MG63 (cell line): ENCODE measurements at places on chromosomes 16 and 17. TPM values are rescaled to one million over a fixed set of nuclear protein-coding genes. Genes with fewer than 3 reads are reported as not detected.
A peak's percentile ranks its signal among the peaks of the same experiment; 100 is the strongest.

DNA sequence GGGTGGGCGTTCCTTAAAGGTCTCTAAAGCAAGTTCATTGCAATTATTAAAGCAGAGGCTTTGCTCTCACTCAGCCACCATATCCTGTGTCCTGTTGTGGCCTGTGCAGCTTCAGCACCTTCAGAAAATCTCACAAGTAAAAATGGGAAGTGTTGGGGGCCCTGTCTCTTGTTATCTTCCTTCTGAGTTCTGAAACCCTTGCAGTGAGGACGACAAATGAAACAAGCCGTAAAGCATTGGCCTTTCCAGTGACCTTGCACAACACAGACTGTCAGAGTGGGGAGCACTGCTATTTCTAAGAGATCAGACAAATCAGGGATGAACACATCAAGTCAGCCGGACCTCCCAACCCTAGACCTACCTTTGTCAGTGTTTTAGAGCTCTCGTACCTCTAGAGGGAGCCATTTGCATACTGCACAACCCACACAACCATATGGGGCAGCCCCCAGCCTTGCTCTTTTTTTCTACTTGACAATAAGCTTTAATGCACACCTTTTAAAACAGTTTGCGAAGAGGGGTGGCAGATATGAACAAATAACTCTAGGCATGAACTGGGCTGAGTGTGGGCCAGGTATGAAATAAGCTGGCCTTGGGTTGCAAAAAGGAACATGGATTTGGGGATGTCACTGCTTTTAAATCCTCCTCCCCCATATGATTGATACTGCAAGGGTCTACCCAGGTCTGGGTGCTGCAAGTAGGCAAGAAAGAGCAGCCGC lies 89.8 kb downstream of the KATNIP start:
- peak; percentile 24 for DNase-seq

DNA sequence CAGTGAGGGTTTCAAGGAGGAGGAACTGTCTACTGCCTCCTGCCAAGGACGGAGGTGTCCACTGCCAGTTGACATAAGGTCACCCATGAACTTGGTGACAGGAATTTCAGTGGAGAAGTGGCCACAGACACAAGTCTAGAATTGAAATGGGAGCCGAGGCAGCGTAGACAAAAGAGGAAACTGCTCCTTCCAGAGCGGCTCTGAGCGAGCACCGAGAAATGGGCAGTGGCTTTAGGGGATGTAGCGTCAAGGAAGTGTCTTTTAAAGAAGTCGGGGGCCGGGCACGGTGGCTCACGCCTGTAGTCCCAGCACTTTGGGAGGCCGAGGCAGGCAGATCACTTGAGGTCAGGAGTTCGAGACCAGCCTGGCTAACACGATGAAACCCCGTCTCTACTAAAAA lies 3.1 kb upstream of the SERPINF1 start:
- DNase-seq: no peak

DNA sequence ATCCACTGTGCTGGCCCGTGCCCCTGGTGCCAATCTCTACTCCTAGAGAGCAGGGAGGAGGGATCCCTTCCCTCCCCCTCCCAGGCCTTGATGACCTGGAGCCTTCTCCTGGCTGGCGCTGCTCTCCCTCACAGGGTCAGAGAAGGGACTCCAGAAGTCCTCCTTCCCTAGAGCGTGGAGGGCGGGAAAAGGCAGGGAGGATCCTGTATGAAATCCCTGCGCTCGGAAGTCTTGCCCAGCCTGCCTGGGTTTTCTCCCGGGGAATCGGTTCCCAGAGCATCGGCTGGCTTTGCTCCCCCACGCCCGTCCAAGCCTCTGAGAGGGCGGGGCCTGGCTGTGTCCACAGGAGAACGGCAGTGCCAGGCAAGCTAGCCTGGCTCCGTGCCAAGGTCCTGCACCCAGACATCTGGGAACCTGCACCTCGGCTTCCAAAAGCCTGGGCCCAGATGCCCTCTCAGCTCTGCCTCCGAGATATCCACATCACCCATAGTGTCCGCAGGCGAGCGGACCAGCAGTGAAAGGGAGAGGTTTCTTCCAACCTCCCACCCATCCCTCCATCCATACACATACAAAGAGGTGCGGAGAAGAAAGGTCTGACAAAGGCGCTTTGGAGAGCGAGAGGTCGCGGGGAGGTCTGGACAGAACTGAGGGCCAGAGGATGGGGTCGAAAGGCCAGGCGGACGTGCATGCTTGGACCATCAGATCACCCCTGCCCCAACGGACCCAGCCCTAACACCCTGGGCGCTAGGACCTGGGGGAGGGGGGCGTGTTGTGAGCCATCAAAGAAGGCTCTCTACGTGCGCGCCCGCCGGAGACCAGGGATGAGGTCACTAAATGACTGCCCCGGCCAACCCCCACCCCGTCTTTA lies 1.1 kb downstream of the MPP2 start:
- DNase-seq: no peak

DNA sequence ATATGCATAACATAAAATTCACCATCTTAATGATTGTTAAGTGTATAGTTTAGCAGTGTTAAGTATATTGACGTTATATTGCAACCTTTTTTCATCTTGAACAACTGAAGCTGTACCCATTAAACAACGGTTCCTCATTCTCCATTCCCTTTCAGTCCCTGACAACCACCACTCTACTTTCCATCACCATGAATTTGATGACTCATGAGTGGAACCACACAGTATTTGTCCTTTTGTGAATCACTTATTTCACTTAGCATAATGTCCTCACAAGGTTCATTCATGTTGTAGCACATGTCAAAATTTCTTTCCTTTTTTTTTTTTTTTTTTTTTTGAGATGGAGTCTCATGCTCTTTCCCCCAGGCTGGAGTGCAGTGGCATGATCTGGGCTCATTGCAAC lies 46.0 kb downstream of the HOXB1 start:
- DNase-seq: no peak

- no peak for DNase-seq
Measured at GRCh38 chr16:68078701-68079375, 6.3 kb upstream of the NFATC3 start.

- no peak for DNase-seq
Measured at GRCh38 chr17:32852811-32853210, 24.1 kb downstream of the MYO1D start.

GRCh38 chr16:75306099-75306762 lies 54.8 kb upstream of the BCAR1 start:
- DNase-seq: no peak

GRCh38 chr16:81550432-81550808 lies 105.8 kb downstream of the CMIP start:
- no peak for DNase-seq

- DNase-seq: no peak
Measured at GRCh38 chr17:80437532-80437931, 22.6 kb downstream of the ENDOV start.

Gene FSCN2
- total RNA-seq: 0.12 TPM in 1 of 2 replicates, not detected in the other

Gene IST1
- total RNA-seq: 93.5 and 95.1 TPM in 2 replicates
